ENCODE measurements at places on chromosomes 5 and 9. TPM values are rescaled to one million over a fixed set of nuclear protein-coding genes. Genes with fewer than 3 reads are reported as not detected.

Gene PKD2L2
- total RNA-seq = not detected

Gene GFI1B
- total RNA-seq = 0.07 TPM

DNA sequence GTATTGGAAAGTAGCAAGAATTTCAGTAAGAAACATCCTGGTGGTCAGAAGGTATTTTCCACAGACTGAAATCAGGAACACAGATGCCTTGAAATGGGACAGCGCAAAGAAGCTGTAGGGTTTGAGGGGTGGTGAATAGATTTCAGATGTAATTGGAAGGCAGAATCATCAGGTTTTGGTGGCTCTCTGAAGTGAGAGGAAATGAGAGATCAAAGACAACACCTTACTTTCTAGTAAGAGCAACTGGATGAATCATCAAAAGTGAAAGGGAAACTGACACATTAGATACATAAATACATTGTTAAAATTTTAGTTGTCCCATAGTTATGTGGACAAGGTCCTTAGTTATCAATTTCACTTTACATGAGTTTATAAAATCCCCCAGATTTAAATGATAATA, 188.2 kb upstream of the SLC27A6 start:
- DNase-seq = no peak

Gene TNFSF8
- total RNA-seq = not detected

- DNase-seq = no peak
Measured at GRCh38 chr5:51995773-51996306, 612.6 kb downstream of the ISL1 start.

Gene SLC6A18
- total RNA-seq = not detected

- peak; percentile 25 for DNase-seq
Measured at GRCh38 chr5:8491254-8491653, 622.3 kb downstream of the MTRR start.

Gene OTP
- total RNA-seq = not detected

- no peak for DNase-seq
Measured at GRCh38 chr5:56580864-56581263, 234.5 kb upstream of the MAP3K1 start.

Gene C9orf153
- total RNA-seq = 1.0 TPM

GRCh38 chr9:110252509-110253139, 3.7 kb downstream of the TXN start:
- DNase-seq = no peak

GRCh38 chr9:37974506-37975173, 70.7 kb upstream of the SLC25A51 start:
- DNase-seq = no peak

Gene SLC31A1
- total RNA-seq = 26.6 TPM

Gene ARL14EPL
- not detected for total RNA-seq

GRCh38 chr9:97906236-97906831, 16.0 kb downstream of the TRMO start:
- DNase-seq = no peak

DNA sequence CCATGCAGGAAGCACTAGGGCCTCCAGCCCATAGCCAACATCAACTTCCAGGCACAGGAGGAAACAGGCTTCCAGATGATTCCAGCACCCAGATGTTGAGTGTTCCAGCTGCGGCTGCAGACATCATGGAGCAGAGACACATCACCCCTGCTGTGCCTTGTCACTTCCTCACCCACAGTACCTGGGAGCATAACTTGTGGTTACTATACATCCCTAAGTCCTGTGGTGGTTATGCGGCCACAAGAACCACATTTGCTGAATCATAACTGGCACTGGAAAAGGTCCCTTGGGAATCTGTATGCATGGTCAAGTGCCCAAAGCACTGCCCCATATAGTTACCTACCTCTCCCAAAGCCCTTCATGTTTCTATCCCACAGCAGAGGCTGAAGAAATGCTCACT, 56.6 kb downstream of the WHRN start:
- DNase-seq = no peak

Gene NUTM2F
- not detected for total RNA-seq

DNA sequence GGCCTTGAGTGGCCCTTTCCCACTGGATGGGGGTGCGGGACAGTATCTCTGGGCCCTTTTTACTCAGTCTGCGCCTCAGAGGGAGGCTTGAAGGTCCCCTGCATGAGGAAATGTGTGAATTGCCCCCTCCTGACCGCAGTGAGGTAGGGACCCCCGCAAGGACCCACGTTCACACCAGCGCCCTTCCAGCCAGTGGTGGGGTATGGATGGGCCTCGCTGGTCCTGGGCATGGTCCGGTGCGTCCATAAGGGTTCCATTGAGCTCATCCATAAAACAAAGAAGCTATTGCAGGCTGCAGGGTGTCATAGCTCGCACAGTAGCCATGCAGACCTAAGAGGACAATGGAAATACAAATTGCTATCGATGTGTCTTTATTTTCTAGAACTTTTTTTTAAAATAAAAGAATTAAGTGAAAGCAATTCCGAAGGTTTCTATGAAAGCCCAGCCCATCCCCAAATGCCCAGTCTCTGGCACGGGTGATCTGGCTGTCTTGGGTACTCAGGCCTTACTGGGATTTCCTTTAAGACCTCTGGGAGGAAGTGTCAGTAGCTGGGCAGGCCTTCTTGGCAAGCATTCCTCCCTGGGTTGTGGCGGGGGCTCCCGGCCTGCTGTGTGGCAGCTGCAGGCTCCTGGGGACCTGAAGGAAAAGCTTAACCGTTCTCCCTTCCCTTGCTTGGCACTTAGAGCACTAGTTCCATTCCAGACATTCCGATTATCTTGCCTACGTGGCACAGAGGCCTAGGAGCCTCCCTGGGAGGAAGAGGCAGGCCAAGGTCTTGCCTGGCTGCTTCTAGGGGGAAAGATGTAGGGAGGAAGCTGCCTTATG, 1.5 kb upstream of the SEMA5A start:
- DNase-seq = peak; percentile 47

DNA sequence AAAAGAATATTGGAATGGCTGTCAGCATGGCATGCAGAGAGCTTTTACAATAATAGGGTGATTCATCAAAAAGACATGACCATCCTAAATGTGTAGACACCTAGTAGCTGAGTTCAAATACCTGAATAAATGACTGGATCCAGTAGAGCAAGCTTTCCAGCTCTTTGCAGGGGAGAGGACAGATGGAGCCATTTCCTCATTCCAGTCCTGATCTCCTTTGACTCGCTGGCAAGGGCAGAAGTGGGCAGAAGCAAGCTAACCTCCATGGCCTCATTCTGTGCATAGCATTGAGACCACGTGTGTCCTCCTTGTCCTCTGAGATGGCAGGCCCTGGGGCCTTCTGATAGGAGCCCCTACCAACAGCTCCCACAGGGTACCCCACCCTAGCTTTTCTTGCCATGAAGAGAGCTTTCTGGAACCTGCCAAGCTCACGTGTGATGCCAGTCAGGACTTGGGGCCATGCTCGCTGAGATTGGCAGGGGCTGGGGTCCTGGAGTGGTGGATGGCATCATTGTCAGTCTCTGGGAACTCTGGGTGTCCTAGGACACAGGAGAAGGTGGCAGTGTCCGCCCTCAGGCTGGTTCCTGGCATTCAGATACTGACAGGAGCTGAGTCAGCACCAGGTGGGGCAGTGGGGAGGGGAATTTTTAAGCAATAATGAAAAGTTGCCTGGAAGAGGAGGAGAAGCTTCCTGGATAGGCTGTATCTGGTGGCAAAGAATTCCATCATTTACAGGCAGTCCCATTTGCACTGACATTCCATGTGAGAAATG, 33.6 kb downstream of the WWC1 start:
- DNase-seq = no peak

DNA sequence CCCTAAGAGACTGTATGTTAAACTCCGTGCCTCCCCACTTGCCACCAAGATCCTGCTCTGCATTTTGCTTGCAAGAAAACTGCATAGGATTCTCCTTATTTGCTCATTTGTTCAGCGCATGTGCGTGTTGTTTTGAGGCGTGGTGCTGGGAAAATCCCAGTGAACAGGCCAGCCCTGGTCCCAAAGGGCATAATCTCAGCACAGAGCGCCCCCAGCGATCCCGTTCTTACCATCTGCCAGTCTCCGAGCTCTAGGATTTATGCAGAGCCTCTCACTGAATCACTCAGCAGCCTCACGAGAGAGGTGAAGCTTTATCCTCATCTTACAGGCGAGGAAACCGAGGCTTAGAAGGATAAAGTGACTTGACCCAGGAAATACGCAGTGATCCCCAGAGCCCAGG, 11.5 kb downstream of the PRRX2 start:
- no peak for DNase-seq

GRCh38 chr9:95167998-95168397, 149.5 kb downstream of the FANCC start:
- peak; percentile 96 for DNase-seq

DNA sequence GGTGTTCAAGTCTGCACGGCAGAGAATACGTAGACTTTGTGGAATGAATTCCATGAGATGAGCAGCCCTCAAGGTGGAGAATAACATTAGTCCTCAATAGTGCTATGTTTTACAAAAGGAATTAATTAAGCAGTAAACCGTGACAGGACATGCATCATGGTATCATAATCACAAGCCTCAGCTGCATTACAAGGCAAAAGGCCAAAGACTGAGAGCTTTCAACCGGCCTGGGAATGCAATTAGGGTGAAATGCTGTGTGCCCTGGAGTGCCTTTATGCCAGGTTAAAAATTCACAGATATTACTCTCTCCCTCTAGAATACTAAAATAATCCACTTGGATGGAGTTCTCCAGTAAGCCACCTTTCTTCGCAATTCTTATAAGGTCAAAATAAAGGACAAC, 270.6 kb downstream of the MLLT3 start:
- DNase-seq = no peak

Gene WDR38
- total RNA-seq = not detected

Gene NTNG2
- total RNA-seq = 3.5 TPM

Gene PCDHGB7
- 11.3 TPM for total RNA-seq

- DNase-seq = no peak
Measured at GRCh38 chr9:86329649-86330048, 24.6 kb downstream of the TUT7 start.

Gene UBE2QL1
- 5.9 TPM for total RNA-seq

- no peak for DNase-seq
Measured at GRCh38 chr9:118268046-118268445, 563.8 kb downstream of the TLR4 start.

DNA sequence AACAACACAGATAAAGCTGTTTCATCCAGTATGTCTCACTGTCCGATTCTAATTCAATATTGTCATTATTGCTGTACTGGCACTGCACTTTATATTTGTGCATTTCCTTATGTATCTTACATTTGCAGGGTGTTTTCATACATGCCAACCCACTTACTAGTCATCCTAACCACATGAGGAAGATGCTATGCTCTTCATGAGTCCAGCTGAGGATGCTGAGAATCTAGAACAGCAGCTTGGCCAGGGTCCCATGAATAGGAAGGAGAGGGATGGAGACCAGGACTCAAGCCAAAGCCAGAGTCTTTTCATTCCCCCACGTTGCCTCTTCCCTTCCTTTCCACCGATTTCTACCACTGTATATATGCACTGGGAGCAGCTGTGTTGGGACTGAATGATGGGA, 292.8 kb upstream of the KLF4 start:
- DNase-seq = peak; percentile 83

- no peak for DNase-seq
Measured at GRCh38 chr5:126543660-126544059, 51.4 kb downstream of the ALDH7A1 start.

DNA sequence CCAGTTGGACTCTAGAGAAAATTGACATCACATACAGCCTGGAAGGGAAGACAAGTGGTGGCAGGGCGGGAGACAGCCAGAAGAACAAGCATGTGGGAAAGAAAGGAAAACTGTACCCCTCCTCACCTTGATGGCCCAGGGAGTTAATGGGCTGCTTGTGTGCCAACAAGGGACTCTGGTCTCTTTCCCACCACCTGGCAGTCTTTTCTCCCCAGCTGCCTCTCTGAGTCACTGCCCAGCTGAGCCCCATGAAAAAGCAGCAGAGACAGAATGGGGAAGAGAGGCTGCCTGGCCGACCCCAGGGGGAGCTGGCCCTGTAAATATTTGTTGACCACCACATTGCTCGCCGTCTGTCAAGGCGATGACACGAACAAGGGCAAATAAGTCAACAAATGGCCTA, 359.4 kb downstream of the ENC1 start:
- no peak for DNase-seq

Gene ATOSB
- total RNA-seq = 46.0 TPM

GRCh38 chr9:13322828-13323550, 43.5 kb upstream of the MPDZ start:
- DNase-seq = no peak

DNA sequence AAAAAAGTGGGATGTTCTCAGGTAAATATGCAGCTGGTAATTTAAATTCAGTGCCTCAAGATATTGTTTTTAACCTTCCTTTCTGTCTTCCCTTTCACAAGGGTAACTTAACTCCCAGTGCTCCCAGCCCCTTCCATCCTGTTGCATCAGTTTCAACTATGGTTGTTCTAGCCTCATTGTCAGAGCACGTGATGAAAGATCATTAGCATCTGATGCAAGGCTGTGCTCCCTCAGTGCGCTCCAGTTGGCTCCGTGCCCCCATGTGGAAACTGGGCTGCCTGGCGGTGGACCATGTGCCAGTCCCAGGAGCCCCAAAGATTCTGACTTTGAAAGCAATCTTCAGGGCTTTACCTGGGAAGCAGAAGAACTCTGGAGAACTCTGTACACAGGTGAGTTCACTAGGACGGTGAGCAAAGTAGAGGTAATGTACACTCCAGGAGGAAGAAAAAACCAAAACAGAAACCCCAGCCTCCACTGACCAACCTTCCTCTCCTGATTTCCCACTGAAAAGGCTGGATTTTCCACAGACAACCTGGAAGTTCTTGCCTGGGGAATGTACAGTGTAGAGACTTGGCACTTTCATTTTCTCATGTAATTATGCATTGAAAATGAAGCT, 96.9 kb downstream of the SLC1A3 start:
- DNase-seq = peak; percentile 88

DNA sequence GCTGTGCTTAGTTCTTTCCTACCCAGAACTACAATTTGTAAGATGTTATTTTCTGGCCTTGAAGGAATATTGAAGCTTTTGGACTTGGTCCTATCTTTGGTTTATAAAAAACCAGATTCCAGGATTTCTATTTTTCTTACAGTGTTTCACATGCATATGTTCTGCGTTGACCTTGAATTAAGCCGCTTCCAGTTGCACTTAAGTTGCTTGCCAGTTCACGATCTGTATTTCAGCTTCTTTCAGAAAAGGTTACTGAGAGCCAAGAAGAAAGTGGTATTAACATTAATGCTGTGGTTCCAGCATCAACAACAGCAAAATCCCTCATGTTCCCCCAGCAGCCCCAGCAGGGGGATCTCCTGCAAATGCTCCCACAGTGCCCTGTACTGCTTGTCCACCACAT, 156.4 kb upstream of the ADAMTS16 start:
- no peak for DNase-seq

DNA sequence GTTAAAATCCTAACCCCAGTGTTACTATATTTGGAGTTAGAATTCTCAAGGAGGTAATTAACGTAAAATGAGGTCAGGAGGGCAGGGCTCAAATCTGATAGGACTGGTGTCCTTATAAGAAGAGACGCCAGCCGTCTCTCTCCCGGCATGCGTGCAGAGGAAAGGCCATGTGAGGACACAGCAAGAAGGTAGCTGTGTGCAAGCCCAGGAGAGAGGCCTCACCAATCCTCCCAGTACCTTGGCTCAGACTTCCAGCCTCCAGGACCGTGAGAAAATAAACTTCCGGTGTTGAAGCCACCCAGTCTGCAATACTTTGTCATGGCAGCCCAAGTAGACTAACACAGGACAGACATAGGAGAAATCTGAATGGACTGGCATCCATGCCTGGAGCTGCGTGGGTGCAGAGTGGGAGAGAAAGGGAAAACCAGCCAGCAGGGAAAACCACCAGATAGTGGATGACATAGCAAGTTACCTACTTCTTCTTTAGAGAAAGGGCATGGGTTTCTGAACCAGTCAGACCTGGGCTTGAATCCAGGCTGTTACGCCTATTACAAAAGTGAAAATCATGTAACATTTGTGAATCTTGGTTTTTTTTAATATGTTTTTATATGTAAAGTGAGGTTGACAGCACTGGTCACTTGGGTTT, 89.2 kb downstream of the FSTL4 start:
- no peak for DNase-seq
